ENCODE measurements at places on chromosomes 13 and 19.

DNA sequence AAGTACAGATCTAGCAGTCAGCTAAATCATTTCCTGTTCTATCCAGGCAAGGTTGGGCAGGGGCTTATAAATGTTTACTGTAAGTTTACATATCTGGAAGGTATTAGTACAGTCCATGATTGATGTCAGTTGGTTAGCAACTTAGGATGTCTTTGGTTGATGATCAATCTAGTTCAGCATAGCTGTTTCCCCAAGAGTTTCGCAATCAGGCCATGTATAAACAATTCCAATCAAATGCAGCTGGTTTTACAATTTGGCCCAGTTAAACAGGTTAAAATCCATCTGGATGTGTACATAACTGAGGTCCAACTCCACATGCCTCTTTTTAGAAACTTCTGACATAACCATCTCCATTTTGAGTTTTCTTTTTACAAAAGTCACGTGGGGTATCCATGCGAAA, 6.9 kb downstream of the ZNF221 start:
- peak; percentile 76 for DNase-seq

- no peak for DNase-seq
Measured at GRCh38 chr13:113654591-113655345, 3.2 kb downstream of the ATP4B start.

- no peak for DNase-seq
Measured at GRCh38 chr13:38372820-38373383, 23.3 kb downstream of the UFM1 start.

DNA sequence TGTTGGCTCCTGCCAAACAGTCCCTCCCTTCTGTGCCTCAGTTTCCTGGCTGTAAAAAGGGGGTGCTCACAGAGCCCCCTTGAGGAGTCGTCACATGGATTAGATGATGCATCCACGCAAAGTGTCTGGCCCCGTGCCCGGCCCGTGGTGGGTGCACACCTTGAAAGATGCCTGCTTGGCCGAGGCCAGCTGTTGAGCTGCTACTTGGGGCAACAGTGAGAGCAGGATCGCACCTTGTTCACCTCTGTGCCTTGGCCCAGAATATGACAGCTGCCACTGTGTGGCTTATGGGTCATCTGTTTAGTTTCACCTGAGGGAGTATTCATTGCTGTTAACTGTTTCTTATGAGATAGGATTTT, 17.7 kb downstream of the CRTC1 start:
- DNase-seq: no peak

DNA sequence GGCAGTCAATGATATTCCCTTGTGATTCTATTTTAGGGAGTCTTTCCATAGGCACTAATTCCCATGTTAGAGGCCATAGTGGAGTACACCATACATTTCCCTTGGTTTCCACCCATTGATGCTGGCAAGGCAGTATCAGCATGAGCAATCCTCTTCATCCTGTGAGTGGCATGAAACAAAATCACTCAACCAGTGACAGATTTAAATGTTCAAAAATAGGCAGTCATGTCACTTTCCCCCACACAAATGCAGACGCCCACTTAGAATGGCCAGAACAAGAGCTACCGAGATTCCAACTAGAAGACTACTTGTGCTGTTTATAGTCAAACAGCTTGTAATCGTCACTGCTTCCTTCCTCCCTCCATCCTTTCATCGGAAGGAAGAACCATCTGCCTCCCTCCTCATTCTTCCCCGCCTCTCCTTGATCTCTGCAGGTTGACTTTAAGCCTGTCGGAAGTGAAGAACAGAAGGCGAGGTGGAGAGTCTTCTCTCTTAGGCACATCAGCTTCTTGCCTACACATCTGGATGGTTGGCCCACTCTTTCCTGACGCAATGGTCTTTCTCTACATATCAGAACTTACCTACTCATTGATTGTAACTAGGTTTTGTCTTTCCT, 22.6 kb downstream of the RASL11A start:
- DNase-seq: no peak

- no peak for DNase-seq
Measured at GRCh38 chr19:5826531-5827341, 12.8 kb downstream of the FUT6 start.

- no peak for DNase-seq
Measured at GRCh38 chr19:5398693-5399057, 56.5 kb upstream of the ZNRF4 start.

DNA sequence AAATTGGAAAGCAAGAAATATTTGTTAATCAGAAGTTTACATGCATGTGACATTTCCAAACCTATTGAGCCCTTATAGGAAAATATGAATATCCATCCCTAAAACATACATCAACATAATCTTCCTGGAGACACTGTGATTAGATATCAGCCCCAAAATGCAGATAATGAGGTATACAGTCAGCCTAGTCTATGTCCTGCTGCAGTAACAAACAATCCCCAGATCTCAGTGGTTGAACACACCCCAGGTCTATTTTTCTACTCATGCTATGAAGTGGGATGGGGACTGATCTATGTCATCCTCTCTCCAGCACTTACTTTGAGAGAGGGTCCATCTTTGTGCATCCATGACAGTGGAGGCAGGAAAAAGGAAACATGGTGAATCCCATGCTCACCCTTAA, 31.2 kb downstream of the CACNA1A start:
- no peak for DNase-seq
